CD4-positive, alpha-beta T cell treated with Interleukin-4 for 1 hour (primary cell): ENCODE measurements at places on chromosomes 12 and 14.

DNA sequence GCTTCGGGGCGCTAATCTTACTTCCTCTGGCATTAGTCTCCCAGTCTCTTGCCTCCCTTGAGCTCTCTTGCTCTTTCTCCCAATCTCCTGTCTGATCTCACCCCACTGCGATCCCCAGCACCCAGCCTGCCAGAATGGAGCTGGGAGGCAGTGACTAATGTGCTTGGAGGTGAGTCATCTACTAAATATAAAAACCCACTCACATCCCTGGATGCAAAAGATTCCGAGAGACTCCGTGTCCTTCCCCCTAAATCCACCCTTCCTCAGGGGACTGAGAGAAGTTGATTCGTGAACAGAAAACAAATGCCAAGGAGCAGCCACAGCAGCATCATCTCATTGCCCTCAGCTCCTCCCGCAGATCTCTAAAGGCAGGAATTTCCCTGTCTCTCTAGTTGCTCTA is 45.7 kb upstream of the KCNA5 start:
- no peak for DNase-seq

DNA sequence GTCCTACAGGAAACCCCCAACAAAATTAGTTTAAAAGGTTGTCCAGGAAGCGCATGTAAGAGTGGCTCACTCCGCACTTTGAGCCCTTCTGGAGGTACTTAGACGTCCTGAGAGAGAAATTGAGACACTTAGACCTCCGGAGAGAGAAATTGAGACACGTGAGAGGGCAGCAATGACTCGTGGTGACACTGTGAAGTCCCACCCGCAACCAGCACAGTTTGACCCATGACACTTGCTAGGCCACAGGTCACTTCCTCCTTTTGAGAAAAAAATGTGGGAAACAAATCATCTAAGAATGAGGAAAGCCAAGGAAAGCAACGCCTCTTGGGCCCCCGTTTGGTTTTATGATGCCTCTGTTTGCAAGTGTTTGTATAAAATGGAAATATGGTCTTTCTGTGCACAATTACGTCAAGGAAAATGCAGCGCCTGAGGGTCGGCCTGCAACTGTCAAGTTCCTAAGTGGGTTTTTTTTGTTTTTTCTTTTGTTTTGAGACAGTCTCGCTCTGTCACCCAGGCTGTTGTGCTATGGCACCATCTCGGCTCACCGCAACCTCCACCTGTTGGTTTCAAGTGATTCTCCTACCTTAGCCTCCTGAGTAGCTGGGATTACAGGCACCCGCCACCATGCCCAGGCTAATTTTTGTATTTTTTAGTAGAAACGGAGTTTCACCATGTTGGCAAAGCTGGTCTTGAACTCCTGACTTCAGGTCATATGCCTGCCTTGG is 13.6 kb upstream of the CDCA4 start:
- DNase-seq: no peak

DNA sequence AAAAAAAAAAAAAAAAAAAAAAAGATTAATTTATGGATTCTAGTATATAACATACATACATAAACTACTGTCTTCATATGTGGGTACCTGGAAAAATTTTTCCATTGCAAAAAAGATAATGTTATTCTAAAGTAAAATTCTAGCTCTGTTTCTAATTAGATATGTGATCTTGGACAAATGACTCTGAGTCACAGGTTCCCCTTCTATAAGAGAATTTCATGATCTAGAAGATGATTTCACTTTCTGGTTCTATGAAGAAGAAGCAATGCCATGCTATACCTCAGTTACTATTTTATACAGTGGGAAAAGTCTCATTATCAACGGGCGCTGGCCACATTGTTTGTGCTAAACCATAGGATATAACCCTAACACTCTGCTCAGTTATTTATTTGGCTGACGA is 351.3 kb downstream of the ZFP36L1 start:
- no peak for DNase-seq

DNA sequence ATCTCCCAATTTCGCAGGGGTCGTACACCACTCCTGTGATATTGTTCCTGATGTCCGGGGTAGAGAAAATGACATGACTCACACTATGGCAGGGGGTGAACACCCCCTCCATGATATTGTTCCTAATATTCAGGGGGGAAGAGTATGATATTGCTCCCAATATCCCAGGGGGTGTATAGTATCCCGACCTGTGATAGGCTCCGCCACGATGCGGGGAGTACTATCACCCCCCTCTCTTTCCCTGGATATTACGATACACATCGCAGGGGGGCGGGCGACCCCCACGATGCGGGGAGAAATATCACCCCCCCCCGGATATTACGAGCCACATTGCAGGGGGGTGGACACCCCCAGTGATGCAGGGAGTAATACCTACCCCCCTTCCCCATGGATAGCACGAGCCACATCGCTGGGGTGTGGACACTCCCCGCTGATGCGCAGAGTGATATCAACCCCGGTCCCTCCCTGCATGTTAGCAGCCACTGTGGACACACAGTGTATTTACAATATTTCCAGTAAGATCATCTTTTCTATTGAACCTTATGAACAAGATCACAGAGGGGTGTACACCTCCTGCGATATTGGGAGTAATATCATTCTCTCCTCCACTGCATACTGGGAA is 17.7 kb downstream of the SMIM41 start:
- no peak for DNase-seq

DNA sequence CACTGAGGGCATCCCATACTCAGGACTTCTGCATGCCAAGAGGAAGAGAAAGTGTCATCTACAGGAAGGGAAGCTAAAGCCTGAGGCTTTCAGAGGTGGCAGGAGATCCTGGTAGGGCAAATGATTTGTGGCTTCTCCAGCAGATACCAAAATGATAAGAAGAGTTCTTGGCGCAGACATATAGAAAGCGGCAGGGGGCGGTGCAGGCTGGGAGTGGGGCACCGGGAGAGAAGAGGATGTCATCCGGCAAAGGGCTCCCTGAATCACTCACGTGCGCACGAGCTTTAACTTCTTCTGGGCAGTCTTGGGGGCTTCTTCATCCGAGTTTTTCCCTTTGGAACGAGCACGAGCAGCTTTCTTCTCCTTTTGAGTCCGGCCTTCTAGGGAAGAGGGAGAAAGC is 5.2 kb upstream of the ACRBP start:
- no peak for DNase-seq

- no peak for DNase-seq
Observed at GRCh38 chr12:45568808-45569207, 160.7 kb upstream of the ARID2 start.

- DNase-seq: no peak
Observed at GRCh38 chr14:60311417-60311816, 62.4 kb downstream of the PPM1A start.

DNA sequence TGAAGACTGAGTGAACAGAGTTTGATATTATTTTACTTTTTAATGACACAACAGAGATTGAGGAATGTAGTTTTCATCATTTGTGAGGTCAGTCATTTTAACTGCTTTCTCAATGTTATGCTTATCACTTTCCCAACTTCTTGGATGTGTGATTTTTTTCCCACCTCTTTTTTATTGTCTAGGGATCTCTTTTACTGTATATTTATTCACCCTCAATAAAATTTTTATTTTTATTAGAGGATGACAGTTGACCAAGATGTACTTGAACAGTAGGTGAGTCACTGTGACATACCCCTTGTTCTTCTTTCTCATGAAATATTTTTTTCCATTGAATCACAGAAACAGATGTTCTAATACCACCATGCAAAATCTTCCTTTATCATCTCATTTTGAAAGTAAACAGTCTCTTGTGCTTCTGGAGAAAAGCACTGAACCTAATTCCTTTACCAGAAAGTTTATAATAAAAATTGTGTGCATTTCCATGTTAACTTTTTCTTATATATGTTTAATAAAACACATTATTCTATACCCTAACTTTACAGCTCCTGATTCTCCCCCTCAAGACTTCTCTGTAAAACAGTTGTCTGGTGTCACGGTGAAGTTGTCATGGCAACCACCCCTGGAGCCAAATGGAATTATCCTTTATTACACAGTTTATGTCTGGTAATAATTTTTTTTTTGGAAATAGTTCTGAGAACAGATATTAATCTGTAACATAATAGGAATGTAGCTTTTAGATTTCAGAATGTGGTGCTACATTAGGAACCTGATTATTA is 65.9 kb downstream of the PTPRQ start:
- no peak for DNase-seq

GRCh38 chr12:117040496-117040895 is 58.7 kb downstream of the TESC start:
- DNase-seq: no peak

DNA sequence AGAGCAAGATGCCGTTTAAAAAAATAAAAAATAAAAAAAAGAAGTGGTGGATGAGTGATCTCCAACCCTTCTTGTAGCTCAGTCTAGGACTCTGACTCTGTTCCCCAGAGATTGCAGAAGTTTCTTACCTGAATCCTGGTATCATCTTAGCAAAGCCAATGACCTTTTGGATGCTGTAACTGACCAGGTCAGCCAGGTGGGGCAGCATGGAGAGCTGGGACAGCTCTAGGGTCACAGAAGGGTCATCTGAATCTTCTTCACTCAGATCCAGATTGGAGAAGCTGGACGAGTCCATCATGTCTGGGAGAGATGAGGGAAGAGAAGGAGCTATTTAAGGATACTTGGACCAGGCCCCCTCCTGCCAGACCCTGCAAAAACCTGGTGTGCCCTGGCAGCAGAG is 35.8 kb upstream of the HDAC7 start:
- no peak for DNase-seq

DNA sequence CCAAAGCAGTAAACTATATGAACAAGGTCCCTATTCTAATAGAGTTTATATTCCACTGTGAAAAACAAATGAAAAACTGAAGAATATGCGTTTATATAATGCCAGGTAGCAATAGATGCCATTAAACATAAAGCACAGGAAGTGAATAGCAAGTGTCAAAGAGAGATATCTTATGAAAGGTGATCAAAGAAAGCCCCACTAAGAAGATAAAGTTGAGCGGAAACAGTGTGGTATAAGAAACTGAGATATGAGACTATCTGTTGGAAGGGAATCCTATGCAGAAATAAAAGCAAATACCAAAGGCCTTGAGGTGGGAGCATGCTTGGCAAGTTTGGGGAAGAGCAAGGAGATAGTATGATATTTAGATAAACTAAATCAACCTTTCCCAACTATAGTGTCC is 123.1 kb upstream of the FAR2 start:
- DNase-seq: no peak
